AG09319 (cell line): ENCODE measurements at places on chromosomes 5 and 9.

- DNase-seq: no peak
These were observed 105.2 kb downstream of the GNAQ start for GRCh38 chr9:77926371-77926878.

GRCh38 chr9:101465326-101465915, 29.8 kb upstream of the ALDOB start:
- peak; percentile 68 for DNase-seq

DNA sequence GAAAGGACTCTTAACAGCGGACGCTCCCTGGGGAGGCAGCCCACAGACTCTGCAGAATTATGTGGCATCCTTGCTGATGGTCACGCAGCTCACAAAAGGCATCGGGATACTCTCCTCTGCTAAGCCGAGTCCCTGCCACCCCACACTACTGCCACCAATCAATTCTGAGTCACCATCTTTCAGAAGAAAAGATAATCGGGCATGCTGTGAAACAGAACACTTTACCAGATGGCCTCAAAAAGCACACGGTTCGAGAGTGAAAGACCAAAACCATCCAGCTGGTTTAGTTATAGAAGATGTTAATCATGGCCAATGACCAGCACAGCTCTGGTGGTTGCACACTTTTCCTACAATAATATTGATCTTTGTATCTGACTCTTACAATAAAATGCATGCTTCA, 136.3 kb downstream of the MYO10 start:
- no peak for DNase-seq

GRCh38 chr9:136945333-136946227, 537 bp downstream of the C8G start:
- no peak for DNase-seq

GRCh38 chr5:11809407-11809806, 94.8 kb downstream of the CTNND2 start:
- no peak for DNase-seq

GRCh38 chr9:78396087-78396486, 99.2 kb downstream of the PSAT1 start:
- DNase-seq: no peak

- DNase-seq: no peak
These were observed 20.9 kb downstream of the PCSK5 start for GRCh38 chr9:75911390-75911789.

- DNase-seq: no peak
These were observed 232.1 kb downstream of the MED10 start for GRCh38 chr5:6146271-6146670.

GRCh38 chr9:98536542-98537173, 172.1 kb downstream of the GABBR2 start:
- DNase-seq: no peak

- DNase-seq: peak; percentile 60
These were observed 75.9 kb downstream of the SPRY4 start for GRCh38 chr5:142248853-142249462.

GRCh38 chr9:72312386-72312987, 52.5 kb downstream of the ZFAND5 start:
- DNase-seq: no peak

DNA sequence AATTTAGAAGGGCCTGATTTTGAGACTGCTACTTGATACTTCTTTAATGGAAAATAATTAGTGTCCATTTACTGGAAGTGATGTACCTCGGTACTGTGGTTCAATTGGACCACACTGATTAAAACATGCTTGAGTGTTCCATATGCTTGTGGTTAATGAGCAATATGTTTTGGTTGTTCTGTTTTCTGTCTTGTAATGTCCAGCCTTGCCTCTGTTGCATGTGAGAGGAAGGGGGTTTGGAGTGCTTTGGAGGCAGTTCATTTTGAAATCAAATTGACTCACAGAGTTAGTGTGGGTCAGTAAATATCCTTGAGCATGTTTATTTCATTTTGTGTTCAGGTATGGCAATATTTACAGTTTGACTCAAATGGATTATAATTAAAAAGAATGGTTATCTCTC, 334.4 kb downstream of the ARHGEF28 start:
- DNase-seq: no peak

GRCh38 chr5:113523168-113523567, 9.7 kb downstream of the YTHDC2 start:
- DNase-seq: no peak

DNA sequence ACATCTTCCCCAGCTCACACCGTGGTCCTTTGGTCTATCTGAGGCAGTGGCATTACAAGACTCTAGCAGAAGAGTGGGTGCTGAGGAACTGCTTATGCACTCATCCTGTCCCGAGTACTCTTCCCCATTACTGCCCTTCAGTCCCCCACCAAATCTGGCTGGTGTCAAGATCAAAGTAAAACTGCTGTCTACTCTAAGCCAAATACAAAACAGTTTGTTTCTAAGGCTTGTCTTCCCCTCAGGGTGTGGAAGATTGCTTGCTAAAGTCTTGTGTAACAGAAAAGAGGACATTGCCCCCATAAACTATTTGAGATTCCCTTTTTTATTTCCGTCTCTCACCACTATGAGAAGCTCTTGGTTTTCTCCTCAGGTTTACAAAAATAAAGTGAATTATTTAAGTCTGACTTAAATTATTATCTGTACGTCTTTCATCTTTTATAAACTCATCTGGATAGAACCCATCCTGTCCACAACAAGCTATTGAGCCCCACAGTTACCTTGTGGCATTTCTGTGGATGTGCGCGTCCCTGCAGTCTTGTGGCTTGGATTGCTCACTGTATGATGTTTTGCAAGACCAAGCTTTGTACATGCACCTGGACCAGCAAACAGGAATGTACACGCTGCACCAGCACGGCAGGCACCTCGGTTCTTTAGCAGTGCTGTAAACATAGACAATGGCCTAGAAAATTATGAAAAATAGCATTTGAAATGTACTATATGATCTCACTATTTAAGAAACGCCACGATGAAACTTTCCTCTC, 61.0 kb downstream of the CYSTM1 start:
- DNase-seq: no peak

- no peak for DNase-seq
These were observed 580 bp upstream of the DUSP1 start for GRCh38 chr5:172771439-172772111.

DNA sequence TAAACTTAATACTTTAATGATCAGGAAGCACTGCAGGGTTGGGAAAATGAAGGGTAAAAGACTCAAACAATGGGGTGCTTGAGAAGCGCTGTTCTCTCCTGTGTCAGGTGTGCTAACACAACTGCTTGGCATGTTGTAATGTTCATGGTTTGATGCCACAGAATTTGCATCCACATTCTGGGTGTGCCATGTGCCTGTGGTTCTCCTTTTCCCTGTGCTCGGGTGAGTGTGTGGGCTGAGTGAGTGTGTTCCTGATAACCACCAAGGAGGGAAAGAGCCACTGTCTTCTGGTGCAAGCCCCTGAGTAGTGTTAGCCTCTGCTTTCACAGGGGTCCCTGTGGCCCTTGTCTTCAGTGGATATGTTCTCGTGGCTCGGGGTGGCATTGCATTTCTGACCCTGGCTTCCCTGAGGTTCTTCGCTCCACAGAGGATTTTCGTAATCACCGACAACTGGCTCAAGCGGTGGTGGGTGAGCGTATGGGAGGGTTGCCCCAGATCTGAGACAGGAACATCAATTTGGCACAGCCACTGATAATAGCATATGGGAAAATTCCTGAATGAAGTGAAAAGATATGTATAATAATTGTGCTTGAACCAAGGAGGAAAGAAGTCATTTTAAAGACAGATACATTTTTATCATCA, 102.0 kb downstream of the MVB12B start:
- DNase-seq: no peak

GRCh38 chr9:35960039-35960655, 2.2 kb upstream of the OR2S2 start:
- no peak for DNase-seq

- DNase-seq: no peak
These were observed 18.8 kb downstream of the TICAM2 start for GRCh38 chr5:115583474-115583873.

- no peak for DNase-seq
These were observed 47.7 kb downstream of the LIX1 start for GRCh38 chr5:97094579-97095317.

DNA sequence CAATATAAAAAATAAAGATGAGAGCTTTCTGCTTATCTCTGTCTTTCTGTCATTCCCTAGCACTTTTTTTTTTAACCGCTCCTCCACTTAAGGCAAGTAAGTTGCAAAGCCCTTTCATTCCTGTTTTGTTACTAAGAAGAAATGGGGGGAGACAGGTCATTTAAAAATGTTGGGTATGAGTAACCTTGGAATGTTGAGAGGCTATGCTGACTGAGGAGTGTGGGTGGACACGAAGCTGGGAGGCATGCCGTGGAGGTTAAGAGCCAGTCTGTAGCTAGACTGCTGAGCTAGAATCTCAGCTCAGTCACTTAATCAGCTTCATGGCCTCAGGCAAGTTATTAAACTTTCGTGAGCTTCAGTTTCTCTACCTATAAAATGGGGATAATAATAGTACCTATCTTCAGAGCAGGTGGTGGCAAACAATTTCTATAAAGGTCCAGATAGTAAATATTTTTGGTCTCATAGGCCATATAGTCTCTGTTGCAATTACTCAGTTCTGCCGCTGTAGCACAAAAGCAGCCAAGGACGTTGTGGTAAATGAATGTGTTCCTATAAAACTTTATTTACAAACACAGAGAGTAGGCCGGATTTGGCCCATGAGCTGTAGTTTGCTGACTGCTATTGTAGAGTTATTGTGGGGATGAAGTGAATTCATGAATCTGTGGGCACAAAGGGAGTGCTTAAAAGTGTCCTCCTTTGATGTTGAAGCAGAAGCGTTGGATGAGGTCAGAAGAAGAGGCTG, 220.0 kb downstream of the GABBR2 start:
- peak; percentile 66 for DNase-seq

GRCh38 chr5:144510845-144511579, 340.3 kb downstream of the KCTD16 start:
- no peak for DNase-seq

GRCh38 chr5:35202319-35203111, 27.8 kb downstream of the PRLR start:
- peak; percentile 14 for DNase-seq

DNA sequence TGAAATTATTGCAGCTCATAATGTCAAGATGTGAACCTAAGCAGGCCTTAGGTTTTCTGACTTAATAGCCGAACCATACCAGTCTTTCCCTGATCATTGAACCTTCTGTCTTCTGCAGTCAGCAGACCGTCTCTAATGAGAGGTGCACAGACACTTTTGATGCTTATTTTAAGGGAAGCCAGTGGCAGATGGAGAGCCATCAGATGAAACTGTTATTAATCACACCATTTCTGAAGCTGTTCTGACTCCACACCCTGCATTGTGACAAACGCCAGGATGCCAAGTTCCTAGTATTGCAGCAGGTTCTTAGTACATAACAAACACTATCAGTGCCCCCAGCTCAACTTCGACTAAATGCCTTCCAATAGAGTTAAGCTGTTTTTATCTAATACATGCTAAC, 43.0 kb downstream of the PIK3R1 start:
- DNase-seq: no peak

GRCh38 chr5:120457839-120458507, 6.1 kb upstream of the PRR16 start:
- DNase-seq: no peak

GRCh38 chr9:130682421-130683121, 11.0 kb upstream of the EXOSC2 start:
- peak; percentile 36 for DNase-seq

- no peak for DNase-seq
These were observed 135.3 kb downstream of the FBXL7 start for GRCh38 chr5:15635289-15635616.
